Adipocyte (in vitro differentiated cells): ENCODE measurements at places on chromosomes 5 and 9.

- DNase-seq = no peak
These were observed 282.9 kb upstream of the MAP3K1 start for GRCh38 chr5:56532466-56532865.

- no peak for DNase-seq
These were observed 5.4 kb upstream of the ZDHHC12 start for GRCh38 chr9:128729302-128729701.

DNA sequence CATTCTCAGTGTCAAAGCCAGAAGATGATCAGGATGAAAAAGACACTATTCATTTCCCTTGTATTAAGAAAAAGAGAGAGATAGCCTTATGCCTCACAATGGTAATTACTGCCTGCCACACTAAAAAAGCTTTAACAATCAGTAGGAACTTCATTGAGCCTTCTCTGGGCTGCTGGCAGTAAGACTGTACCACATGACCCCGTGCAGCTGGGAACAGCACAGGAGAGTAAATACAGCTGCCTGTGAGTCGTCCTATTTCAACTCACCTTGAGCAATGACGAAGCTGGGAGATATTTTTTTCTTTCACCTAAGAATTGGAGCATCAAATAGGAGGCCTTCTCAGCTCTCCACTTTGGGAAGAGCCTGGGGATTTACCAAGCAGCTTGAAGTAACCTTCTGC is 316.3 kb downstream of the GABRB2 start:
- no peak for DNase-seq

GRCh38 chr5:168676501-168676900 is 97.3 kb upstream of the PANK3 start:
- DNase-seq = no peak

DNA sequence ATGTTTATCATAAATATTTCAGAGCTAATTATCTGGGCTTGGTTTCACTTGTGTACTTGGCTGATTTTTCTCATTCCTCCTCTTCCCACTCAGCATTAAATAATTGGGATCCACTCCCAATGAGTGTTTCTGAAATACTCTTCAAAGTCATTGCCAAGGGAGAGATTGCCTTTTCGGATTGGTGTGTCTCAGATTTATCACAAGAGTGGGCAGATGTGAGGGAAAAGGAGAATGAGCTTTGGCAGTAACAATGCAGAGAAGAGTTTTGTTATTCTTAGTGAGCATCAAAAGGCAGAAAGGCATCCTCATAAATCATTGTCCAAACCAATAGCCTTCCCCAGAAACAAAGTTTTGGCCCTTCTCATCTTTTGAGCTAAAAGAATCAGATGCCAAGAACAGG is 79.2 kb downstream of the SEMA5A start:
- no peak for DNase-seq

GRCh38 chr9:70868041-70868440 is 253.4 kb downstream of the TRPM3 start:
- DNase-seq = no peak

DNA sequence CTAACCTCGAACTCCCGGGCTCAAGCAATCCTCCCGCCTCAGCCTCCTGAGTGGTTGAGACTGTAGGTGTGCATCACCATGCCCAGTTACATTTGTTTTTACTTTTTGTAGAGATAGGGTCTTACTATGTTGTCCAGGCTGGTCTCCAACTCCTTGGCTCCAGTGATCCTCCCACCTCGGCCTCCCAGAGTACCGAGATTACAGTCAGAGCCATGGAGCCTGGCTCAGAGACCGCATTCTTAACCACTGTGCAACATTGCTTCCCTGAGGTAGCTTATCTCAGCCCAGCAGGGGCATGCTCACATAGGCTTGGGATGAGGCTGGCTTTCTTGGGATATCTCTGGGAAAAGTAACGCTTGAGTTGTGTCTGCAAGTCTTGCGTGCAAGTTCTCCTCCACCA is 99.7 kb downstream of the SPRY4 start:
- DNase-seq = no peak

DNA sequence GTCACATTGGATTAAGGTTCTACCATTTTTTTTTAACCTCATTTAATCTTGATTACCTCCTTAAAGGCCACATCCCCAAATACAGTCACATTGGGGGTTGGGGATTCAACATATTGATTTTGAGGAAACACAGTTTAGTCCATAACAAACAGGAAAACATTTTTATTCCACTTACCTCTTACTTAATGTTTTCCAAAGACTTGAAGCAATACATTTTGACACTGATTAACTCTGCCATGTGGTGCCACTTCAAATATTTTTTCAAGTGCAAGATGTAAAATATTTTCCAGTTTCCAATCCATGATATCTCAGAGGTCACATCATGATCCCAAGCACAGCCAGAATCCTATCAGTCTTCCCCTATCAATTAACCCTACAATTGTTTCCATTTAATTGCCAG is 548.0 kb downstream of the CSNK1G3 start:
- peak; percentile 60 for DNase-seq

DNA sequence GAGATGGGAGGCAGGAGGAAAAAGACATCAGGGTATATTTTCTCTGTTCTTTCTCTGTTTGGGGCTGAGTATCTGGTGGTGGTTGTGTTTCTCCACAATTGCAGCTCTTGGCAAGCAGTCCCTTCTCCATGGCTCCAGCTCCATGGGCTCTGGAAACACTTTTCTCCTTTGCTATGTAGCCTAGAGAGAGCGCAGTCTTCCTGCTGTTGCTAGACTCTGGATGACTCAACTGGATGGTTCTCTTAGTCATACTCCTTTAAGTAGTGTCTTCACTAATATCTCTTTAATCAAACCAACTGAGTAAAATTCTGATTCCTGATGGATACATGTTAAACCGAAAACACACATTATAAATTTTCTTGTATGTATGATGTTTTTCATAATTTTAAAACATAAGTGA is 3.3 kb upstream of the PLGRKT start:
- no peak for DNase-seq

DNA sequence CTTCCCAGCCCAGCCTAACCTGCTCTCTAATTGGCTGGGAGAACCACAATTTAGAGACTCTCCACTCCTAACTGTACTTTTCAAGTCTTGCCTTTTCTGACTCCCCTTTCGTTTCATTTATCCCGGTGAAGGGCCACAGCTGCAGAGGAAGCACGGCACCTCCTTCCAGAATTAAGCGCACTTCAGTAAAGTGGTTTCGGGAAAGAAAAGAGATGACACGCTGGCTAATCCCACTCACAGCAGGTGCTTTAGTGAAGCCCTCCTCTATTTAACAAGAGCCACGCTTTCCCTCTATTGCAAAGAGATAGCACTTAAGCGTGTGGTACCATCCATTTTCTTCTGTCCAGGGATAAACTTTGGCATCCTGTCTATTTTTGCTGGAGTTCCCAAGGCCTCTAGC is 4.8 kb downstream of the DNAH5 start:
- DNase-seq = no peak

- no peak for DNase-seq
These were observed 17.1 kb downstream of the DCANP1 start for GRCh38 chr5:135430135-135430437.

- DNase-seq = no peak
These were observed 40.1 kb downstream of the MLLT3 start for GRCh38 chr9:20582150-20582549.
